AG04450 (cell line): ENCODE measurements at places on chromosomes 3 and 15.

DNA sequence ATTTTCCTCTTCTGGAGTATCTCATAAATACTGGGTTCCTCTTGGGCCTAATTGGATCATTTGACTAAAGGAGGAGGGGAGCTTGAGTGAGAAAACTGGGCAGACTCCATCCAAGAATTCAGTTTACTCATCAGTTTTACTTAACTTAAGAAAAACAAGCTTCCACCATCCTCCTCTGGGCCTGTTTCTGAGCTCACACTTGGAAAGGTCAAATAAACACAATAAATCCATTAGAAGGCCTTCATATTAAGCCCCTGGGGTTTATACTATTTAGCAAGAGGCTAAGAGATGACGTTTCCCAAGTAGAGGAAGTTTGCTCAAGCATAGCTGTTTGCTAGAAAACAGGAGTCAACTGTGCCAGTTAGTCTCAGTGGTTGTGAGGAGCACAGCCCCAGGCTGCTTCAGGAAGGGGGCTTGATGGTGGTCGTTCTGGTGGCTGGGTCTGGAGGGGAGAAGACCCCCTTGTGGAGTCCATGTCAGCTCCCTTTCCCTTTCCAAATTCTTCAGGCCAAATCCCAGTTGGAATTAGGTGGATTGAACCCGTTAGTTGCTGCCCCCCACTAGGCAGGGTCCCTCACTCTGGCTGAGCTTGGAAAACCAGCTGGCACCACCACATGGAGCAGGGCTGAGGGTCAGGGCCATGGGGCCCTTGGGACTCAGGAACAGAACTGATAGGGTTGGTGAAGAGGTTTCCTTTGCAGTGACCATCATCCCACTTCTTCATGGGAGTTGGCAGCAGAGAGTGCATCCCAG is 64.8 kb downstream of the SPSB4 start:
- DNase-seq = no peak

- no peak for DNase-seq
These were observed 219.2 kb downstream of the OPA1 start for GRCh38 chr3:193812078-193812725.

DNA sequence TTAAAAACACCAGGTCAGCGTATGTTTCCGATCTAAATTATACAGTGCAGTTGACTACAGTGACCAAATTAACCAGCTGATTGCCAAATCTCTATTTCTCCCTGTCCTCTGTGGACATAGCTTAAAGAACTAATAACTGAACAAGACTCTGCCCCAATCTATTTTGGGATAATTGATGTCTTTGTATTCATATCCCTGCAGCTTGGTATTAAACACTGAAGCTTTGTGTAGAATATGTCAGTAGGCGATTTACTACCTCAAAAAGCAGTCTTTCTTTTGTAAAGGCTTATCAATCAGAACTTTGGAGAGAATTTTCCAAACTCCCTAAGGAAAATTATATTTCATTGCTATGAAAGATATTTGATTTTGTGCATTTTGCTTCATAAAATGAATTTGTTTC is 258.2 kb downstream of the SOX2 start:
- DNase-seq = no peak

- peak; percentile 11 for DNase-seq
These were observed 107.6 kb downstream of the TGFBR2 start for GRCh38 chr3:30713885-30714503.

GRCh38 chr3:71874618-71875017 is 89.7 kb upstream of the PROK2 start:
- DNase-seq = no peak

DNA sequence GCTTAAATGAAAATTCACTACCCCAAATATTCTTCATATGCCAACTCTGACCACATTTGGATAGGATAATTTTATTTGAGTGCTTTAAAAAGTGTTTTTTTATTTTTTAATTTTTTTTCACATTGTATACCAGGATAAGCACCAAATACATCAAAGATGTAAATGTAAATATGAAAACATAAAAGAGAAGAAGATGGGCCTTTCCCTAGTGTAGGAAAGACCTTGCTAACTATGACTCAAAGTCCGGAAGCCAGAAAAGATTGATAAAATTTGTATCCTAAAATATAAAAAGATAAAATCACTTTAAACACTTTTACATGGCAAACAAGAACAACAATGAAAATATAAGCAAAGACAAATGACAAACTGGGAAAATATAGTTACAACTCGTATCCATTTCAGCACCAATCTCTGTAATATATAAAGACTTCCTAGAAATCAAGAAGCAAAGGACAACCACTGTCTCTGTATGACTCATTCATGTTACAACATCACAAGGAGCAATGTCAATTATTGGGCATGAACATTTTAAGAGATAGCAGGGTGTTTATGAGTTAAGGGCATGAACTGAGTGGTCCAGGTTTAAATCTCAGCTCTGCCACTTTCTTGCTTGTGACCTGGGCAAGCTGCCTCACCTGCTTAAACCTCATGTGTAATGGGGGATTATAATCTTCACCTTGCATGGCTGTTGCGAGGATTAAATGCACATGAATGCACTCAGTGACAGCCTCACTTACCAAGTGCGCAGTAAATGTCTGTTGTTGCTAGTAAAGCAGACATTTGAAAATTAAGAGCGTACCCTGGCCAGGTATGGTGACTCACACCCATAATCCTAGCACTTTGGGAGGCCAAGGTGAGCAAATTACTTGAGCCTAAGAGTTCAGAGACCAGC is 25.3 kb upstream of the ARHGEF3 start:
- no peak for DNase-seq

DNA sequence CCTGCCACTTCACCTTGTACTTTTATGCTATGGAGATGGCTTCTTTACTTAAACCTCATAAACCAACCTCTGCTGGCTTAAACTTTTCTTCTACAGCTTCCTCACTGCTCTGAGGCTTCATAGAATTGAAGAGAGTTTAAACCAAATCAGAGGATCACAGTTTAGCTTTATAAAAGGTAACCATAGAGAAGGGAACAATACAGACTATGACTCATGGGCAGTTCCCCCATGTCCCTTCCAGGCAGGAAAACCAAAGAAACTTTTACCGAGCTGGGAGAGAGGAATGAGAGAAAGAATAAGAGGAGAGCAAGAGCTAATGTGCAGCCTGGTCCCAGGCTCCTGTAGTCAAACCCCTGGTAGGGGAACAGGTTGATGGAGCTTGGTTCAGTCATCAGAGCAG is 53.9 kb upstream of the NEDD4 start:
- DNase-seq = no peak

DNA sequence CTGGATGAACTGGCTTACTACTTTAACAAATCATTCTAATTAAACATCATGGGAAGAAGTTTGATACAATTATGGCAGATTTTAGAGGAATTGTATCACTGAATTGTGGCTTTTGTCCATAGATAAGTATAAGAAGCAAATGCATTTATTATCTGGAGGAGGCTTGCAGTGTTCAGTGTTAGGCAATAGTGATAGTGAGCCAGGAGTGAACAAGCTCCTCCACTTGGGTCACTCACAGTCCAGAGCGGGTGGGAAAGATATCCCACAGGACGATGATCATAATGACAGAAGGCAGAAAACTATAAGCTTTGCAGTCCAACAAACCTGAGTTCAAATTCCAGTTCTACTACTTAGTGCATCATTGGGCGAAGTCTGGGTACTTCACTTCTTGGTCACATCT is 64.0 kb upstream of the VILL start:
- no peak for DNase-seq

DNA sequence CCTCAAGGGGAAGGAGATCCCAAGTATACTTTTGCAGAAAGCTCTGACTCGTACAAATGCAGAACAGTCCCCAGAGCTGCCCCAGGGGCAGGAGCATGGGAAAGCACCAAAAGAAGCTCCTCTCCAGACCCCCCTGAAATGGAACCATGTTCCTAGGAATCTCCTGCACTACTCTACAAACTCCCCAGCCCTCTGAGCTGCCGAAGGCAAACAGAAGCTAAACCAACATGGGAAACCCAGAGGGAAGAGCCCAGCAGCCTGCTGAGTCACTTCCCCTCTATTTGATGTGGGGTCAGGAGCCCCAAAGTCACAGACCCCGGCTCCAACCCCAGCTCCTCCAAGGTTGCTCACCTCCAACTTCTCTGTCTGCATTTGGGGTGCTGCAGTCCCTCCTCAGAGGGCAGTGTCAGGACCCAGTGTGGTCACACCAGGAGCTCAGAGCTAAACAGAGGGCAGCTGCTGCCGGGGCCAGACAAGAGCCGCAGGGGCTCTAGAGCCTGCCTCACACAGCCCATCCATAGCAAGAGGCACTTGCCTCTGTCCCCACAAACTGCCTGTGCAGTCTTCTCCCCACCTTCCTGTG is 3.8 kb upstream of the PLXNA1 start:
- no peak for DNase-seq

- DNase-seq = no peak
These were observed 77.2 kb downstream of the PPP2R3A start for GRCh38 chr3:136042608-136043221.

- no peak for DNase-seq
These were observed 161.8 kb upstream of the IQSEC1 start for GRCh38 chr3:13235079-13235478.

- no peak for DNase-seq
These were observed 6.3 kb upstream of the MUC20 start for GRCh38 chr3:195714380-195715011.

- no peak for DNase-seq
These were observed 84.5 kb upstream of the STT3B start for GRCh38 chr3:31448035-31448881.

DNA sequence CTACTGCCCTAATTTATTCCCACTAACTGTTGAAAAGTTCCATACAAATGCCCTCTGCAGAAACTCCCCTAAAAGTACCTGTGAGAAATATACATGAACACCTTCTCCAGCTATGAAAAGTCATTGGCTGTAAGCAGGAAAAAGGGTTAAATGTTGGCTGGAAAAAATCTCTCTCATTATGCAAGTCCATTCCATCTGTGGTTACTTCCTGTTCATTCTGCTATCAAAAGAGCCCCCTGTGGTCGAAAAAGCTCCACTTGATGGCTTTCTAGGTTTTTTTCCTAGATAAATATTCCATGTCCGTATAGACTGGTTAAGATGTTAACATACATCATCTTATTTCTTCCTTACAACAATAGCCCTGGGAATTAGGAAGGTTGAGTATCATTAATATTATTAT is 56.2 kb upstream of the AKAP13 start:
- no peak for DNase-seq

DNA sequence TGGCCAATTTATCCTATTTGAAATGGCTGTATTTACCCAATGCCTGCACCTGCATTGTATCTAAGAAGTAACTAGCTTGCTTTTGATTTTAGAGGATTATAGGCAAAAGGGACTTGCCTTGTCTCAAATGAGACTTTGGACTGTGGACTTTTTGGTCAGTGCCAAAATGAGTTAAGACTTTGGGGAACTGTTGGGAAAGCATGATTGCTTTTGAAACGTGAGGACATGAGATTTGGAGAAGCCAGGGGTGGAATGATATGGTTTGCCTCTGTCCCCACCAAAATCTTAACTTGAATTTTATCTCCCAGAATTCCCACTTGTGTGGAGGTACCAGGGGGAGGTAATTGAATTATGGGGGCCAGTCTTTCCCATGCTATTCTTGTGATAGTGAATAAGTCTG is 1505.4 kb downstream of the SI start:
- no peak for DNase-seq

DNA sequence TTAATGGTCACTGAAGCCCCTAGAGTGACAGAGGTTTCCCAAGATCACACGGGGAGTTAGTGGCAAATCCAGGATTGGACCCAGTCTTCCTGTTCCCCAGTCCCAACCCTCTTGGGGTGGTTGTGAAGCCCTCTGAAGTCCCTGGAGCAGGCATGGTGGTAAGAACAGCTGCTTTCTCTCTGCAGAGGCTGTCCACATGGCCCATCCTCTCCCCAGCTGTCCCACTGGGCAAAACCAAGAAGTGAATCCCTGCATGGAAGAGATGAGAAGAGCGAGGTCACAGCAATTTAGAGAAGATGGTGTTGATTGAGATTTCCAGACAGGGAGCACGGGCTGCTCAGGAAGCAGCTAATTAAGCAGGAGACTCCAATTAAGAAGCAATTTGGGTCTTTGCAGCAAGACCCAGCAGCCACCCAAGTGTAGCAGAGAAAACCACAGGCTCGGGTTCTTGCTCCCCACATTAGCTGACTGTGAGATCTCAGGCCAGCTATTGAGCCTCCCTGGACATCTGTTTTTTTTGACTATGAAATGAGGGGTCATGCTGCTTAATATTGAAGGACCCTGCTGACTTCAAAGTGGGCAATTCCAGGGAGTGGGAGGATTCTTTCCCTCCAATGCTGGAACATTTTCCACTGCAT is 14.8 kb upstream of the HDAC11 start:
- no peak for DNase-seq

DNA sequence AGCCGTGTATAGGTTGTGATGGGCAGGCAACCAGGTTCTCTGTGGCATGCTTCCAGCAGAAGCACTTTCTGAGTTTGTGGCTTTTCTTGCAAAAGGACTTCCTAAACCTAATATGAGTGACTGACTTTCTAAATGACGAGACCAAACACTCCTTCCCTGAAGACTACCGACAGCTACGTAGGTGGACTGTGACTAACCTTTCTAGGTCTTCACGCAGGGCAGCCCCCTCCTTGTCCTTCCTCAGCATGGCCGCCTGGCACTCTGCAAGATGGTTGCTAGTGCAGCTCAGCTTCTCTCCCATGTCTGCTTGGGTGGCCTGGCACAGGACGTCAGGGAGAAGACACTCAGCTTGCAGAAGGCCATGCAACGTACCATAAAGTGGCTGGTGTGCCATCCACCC is 20.9 kb downstream of the CXCR6 start:
- no peak for DNase-seq

GRCh38 chr3:108983051-108983450 is 29.4 kb upstream of the GUCA1C start:
- DNase-seq = no peak

DNA sequence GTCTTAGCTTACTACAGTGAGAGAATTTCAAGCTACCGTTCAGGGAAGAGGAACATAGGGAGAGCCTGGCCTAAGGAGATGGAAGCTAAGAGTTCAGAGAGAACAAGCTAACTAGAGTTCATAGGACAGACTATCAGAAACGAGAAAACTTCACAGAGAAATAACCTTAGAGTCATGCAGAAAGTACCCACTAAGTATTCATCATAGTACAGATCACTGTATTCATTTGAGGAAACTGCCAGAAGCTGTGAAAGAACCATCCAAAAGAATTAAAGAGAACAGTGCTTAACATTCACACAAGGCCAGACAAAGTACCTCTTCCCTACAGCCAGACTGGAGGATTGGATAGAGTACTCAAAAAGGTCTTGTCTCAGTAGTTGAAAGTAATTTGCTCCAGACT is 15.2 kb upstream of the GBE1 start:
- DNase-seq = no peak

DNA sequence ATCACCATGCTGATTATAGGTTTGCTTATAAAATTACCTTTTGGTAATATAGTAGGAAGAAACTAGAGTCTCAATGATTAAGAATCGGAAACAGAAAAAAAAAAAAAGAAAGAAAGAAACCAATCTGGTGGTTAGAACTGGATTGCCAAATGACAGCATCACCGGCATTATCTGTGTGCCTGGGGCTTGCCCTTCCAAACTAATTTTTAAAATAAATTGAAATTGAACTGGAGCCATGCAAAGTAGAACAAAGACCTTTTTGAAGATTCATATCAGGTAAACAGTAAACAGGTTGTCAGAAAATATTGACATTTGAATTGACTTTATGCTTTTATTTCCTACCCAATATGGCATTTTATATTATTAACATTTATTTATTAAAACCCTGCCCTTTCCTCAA is 11.2 kb upstream of the CPB1 start:
- DNase-seq = no peak
